ENCODE measurements at places on chromosomes 12 and 14. TPM values are rescaled to one million over a fixed set of nuclear protein-coding genes. Genes with fewer than 3 reads are reported as not detected.

Gene LTBP2
- total RNA-seq = 20.8 TPM

Gene LIN7A
- total RNA-seq = 41.3 TPM

Gene LALBA
- total RNA-seq = not detected

Gene CHGA
- total RNA-seq = 25.3 TPM

Gene KTN1
- 176 TPM for total RNA-seq

Gene NELL2
- 241 TPM for total RNA-seq

Gene SLC6A15
- total RNA-seq = 50.8 TPM

Gene PTGER2
- 3.6 TPM for total RNA-seq

Gene TTC6
- total RNA-seq = 4.2 TPM

Gene DPY19L2
- 23.7 TPM for total RNA-seq

Gene RHOJ
- 11.9 TPM for total RNA-seq

Gene SRRM4
- 3.8 TPM for total RNA-seq

Gene TEX52
- not detected for total RNA-seq

Gene MON2
- total RNA-seq = 42.9 TPM

Gene MGP
- total RNA-seq = 280 TPM

Gene RAB2B
- total RNA-seq = 36.9 TPM

Gene SUPT16H
- 88.8 TPM for total RNA-seq

Gene TAS2R43
- total RNA-seq = 10.8 TPM

Gene BRI3BP
- total RNA-seq = 20.5 TPM

Gene P2RX7
- 8.7 TPM for total RNA-seq

Gene SLC39A2
- 0.17 TPM for total RNA-seq

Gene ADGRD1
- 13.9 TPM for total RNA-seq

Gene MRPL51
- 45.4 TPM for total RNA-seq

Gene INHBC
- not detected for total RNA-seq

Gene KLRB1
- total RNA-seq = 0.30 TPM

Gene SLC41A2
- 39.7 TPM for total RNA-seq

Gene SLC4A8
- total RNA-seq = 10.9 TPM

Gene LTBR
- 43.5 TPM for total RNA-seq

Gene VPS37B
- 13.7 TPM for total RNA-seq

Gene DERA
- 30.5 TPM for total RNA-seq

Gene SERPINA9
- total RNA-seq = not detected

Gene NGDN
- 51.8 TPM for total RNA-seq

Gene FBXL14
- total RNA-seq = 15.0 TPM

Gene ZDHHC22
- total RNA-seq = 11.5 TPM

Gene EGLN3
- total RNA-seq = 25.1 TPM

Gene CNTN1
- total RNA-seq = 745 TPM
